Liver (tissue), 10 donors: ENCODE measurements at places on chromosomes 13 and 19. TPM values are rescaled to one million over a fixed set of nuclear protein-coding genes. Genes with fewer than 3 reads are reported as not detected.

The ACP5 gene
- total RNA-seq: 30.5 TPM

The NAXD gene
- 19.0 TPM for total RNA-seq

The CEACAM7 gene
- not detected for total RNA-seq

The CEACAM21 gene
- 2.5 TPM for total RNA-seq

The C1QTNF9B gene
- total RNA-seq: not detected
